ENCODE measurements at places on chromosomes 7 and 10.

DNA sequence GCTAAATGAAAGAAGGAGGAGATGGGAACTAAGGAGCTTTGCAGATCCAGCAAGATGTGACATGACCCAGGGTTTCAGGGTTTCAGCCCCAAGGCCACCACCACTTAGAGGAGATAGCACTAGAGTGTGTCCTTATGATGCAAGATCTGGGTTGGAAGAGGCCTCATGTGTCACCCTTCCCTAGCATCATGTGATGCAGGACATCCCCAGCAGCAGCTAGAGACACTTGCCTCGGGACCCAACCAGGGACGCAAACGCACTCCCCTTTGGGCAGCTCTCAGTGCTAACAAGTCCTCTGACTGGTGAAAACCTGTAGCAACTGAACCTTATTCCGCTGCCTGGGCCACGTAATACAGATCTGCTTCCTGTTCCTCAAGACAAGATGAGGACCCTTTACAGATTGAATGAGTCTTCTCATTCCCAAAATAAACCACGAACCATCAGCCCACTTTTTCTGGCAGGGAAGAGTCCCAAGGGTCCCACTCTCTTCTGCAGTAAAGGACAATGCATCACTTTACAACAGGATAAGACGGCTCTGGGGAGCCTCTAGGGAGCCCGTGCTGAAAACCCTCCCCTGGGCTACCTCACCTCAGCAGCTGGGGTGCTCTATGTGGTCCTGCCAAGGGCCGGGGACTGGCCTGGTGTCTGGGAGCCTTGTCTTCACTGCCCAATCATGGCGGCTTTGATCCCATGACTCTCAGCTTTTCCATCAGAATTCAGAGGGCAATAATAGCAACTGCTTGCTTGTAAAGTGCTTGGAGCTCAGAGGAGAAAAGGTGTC is 44.8 kb upstream of the GDF10 start:
- DNase-seq = no peak

- no peak for DNase-seq
These were observed 19.3 kb upstream of the MYH16 start for GRCh38 chr7:99253369-99253768.

- no peak for DNase-seq
These were observed 3.0 kb upstream of the TMEM184A start for GRCh38 chr7:1558841-1559625.

GRCh38 chr7:124085179-124085578 is 52.3 kb upstream of the TMEM229A start:
- no peak for DNase-seq

DNA sequence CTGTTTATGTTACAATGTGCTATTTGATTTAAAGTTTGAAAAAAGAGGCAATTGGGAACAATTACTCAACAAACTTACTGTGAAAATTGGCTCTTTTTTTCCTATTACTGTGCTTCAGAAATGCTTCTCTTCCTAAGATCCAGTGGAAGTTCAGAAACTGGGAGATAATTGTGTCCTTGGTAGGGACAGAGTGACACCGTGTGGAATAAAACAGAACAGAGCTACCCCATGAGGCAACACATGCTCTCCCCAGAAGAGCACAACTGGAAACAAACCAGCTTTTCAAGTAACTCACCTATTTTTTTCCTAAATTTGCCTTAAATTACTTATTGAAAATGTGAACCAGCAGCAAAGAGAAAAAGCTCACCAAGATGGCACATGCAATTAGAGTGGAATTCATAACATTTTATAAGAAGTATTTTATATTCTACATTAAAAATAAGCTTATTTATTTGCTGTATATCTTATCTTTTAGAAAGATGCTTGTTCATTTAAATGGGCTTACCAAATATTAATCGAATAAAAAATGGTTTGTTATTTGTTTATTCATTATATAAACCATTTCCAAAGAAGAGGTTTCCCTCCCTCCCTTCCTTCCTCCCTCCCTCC is 346.1 kb upstream of the ANKRD30A start:
- no peak for DNase-seq

- DNase-seq = no peak
These were observed 8.0 kb downstream of the AASS start for GRCh38 chr7:122136078-122136477.

DNA sequence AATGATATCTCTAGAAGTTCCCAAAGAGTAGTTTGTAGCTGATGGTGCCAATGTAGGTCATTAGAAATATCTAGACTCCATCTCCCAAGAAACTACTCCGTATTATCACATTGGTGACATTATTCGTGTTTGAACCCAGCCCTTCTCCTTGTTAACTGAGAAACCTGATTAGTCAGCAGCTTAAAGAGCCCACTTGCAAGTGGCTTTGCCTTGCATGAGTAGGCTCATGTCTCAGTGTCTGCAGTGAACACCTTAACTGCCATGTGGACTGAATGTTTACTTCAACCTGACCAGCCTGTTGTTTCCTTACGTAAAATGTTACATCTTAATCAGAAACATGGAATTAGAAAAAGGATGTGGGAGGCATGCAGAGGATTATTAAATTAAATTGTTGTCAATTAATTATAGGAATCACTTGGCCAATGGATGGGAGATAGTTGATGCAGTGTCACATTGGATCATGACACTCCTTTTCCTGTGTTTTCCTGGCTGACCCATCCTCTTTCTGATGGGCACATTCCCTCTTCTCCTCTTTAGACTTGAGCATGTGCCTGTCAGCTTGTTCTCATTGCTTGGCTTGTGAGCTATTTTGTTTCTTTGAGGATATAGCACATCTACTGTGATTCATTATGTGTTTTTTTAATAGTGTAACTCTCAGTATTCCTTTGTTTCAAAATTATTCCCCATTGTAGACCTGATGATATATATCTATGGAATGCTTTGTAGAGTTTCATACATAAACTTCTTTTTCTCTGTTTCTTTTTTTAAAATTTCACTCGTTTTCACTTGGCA is 18.0 kb downstream of the STARD3NL start:
- no peak for DNase-seq

Data from activated T-helper 1 cell treated with anti-CD3 and anti-CD28 coated beads, Interleukin-2, amount 50 U/mL, for 16 hours (primary cell).